ENCODE measurements at places on chromosomes 7 and 10.

DNA sequence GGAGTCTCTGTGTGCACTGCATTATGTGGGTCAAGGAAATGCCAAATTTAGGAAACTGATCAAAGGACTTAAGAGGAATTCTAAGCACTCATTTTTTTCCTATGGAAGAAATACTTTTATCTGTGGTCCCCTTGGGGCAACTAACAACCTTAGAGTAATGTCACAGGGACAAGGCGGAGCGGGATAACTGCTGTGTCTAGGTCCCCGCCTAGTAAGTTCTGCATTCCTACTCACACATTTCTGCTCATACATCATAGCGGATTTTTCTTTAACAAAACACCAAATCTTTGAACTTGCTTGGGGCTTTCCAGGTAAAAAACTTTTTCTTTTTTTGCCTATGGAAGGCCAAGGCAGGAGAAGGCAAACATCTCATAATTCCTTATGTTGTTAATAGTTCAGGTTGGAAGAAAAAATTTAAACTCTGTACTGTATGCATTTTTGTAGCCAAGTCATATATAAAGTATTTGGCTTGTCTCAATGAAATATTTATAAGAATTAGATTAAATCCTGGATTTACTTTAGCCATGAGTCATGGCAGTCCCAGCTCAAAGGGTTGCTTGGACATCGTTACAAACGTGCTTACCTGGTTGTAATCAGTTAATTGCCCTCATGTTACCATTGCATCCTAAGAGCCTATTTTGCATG lies 285.0 kb downstream of the PHTF2 start:
- no peak for DNase-seq

- no peak for DNase-seq
These were observed 141.7 kb downstream of the EGFR start for GRCh38 chr7:55160539-55160938.

- DNase-seq = no peak
These were observed 32.1 kb downstream of the ASB4 start for GRCh38 chr7:95517870-95518269.

DNA sequence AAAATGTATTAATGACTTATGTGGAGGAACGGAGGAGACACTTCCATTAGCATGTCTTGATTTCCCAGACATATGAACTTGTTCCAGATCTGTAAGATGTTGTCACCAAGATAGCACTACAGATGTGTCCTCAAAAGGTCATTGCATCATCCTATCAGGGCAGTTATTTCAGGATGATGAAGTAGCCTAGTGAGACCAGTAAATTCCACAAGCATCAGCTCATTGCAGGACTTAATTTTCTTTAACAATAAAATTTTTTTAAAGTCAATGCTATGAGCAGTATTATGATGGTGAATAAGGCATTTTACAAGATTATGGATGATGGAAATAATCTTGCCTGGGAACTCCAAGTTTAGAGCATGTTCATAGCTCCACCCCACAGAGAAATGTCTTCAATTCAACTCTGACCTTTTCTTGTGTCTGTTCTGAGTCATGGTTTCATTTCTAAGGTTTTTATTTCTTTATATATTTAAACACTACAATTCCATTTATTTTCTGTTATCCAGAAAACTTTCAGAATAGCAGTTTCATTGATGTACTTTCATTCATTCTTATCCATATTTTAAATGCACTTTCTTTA lies 1203.3 kb upstream of the CELF2 start:
- DNase-seq = no peak

- no peak for DNase-seq
These were observed 75.6 kb upstream of the SMNDC1 start for GRCh38 chr10:110380293-110380692.

- no peak for DNase-seq
These were observed 89.4 kb downstream of the JCAD start for GRCh38 chr10:29970012-29970396.

DNA sequence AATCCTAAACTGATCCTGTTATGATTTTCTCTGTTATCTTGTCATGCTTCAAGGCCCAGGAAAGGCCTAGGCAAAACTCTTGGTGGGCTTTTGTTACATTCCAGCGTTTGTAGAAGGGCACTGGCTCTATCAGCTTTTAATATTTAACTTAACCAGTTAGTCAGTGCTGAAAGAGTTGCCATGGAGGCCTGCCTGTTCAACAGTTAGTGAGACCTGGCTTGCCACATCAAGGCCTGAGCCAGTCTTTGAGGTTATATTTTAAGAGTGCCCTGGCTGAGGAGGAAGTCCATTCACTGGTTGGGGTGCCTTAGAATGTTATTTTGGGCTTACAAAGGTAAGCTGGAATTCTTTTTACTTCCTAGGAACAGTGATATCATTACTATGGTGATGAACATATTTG lies 144.1 kb upstream of the NRG3 start:
- DNase-seq = no peak

DNA sequence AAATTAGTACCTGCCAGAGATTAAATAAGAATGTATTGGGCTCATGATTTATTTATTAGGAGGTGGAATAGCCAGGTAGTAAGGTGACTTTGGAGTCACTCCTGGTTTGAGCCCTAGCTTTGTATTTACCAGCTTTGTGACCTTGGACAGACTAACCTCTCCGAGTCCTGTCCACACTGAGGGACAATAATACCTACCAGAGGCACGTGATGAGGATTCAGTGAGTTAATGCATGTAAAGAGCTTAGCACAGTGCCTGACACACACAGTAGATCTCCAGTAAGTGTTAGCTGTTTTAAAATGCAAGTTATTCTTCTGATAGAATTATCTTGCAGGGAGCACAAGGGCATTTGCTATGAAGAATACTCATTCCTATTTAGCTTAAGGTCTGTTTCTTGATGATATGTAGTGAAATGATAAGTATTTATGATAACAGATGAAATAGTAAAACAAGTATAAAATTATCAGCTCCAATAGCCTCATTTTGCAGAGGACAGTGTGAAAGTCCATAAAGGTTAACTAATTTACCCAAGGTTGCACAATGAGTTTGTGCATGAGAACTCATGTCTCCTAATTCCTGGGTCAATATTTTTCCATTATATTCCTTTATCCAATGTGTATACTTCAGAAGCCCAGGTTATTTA lies 36.4 kb downstream of the RABGEF1 start:
- no peak for DNase-seq

- DNase-seq = no peak
These were observed 8.8 kb downstream of the CCSER2 start for GRCh38 chr10:84337199-84337598.

- DNase-seq = no peak
These were observed 159.4 kb upstream of the NAMPT start for GRCh38 chr7:106444068-106444655.

DNA sequence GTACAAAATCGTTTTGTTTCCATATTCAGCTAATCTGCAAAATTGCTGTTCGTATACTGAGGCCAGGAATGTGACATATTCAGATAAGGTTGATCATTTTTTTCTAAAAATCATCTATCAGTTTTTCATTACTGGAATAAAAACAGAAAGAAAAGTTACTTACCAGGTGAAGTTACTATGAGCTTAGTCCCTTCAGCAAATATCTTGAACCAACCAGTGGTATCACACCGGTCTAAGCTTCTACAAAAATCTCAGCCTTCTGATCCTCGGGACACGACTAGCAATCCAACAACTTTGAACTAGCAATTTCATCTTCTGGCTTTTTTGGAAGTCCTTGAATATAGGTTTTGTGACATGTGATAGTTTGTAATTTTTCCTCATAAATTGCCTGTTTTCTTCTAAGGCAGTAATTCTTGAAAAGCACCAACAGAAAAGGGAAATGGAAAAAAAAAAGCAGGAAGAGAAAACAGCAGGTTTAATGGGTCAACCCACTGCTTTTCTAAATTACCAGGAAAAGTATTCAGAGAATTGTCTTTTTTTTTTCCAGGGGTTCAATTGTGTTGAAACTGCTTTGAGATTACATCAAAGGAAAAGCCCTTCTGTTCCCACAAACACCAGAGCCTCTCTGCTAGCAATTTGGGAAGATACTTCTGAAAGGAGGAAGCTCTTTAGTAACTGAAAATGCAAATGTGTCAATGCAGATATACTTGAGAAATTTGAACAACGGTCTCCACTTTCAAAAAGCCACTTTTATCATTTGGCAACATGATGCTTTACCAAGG lies 2.9 kb upstream of the TARP start:
- DNase-seq = no peak

GRCh38 chr7:10889266-10889898 lies 84.3 kb upstream of the PHF14 start:
- DNase-seq = no peak

DNA sequence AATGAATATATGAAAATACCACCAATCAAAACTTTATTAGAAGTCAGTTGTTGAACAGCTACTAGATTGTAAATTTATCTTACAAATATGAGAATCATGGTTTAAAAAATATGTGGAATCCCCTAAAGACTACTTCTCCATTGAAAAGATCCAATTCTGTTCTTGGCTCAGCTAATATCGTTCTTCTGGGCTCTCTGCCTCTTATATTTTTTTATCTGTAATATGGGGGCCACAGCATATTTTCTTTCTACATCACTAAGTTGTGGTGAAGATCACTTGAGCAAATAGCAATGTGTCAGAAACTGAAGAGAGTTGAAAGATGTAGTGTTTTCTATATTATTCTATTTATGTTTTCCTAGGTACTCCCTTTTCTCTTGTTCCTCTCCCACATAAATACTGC lies 198.1 kb downstream of the FZD1 start:
- DNase-seq = no peak

GRCh38 chr10:63920926-63921325 lies 399.7 kb downstream of the REEP3 start:
- no peak for DNase-seq

- no peak for DNase-seq
These were observed 71.4 kb upstream of the ATP6V0A4 start for GRCh38 chr7:138869353-138869752.

DNA sequence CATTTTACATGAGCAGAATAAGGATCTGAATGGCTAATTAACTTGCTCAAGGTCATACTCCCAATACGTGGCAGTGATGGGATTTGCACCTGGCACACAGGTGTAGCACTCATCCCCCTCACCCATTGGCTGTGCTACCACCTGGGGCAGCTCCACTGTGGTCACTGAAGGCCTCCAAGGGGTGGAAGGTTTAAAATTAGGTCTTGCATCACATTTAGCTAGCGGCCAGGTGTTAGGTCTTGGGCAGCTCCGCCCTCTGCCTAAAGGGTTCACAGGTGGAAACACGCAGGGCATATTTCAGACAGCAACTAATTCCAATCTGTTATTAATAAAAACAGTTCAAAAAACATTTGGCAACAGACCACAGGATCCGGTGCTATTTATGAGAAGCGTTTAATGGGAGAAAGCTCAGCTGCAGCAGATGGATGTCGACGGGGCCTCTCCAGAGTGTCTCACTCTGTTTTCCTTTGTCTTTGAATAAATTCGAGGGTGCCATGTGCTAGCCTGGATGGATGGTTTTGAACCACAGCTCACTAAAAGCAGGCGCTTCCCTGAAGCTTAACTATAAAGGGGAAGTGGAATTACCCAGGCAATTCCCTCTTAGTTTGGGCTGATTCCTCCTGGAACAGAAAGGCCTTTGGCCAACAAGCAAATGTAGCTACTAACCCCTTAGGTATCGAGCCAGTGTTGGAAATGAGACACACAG lies 1017.6 kb downstream of the TYW1 start:
- DNase-seq = no peak

DNA sequence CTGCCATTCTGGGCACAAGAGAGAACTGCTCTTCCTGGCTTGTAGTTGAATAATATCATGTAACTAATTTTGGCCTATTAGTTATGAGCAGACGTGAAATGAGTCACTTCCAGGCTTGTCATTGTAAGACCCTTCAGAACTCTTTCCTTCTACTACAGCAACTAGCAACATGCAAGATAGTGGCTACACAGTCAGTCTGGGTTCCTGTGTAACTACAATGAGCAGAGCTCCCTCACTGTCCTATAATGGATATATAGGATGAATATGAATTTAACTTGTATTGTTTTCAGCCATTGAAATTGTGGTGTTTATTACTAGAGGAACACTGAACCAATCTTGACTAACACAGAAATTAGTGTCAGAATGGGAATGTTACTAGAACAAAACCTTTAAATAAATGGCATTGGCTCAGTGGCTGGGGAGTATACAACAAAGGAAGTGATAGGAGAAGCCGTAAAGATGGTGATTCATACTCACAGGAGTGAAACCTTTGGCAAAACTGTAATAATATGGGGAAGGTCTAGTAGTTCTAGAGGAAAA lies 2.9 kb upstream of the MTPN start:
- no peak for DNase-seq

GRCh38 chr7:40795607-40796006 lies 660.8 kb downstream of the SUGCT start:
- no peak for DNase-seq

DNA sequence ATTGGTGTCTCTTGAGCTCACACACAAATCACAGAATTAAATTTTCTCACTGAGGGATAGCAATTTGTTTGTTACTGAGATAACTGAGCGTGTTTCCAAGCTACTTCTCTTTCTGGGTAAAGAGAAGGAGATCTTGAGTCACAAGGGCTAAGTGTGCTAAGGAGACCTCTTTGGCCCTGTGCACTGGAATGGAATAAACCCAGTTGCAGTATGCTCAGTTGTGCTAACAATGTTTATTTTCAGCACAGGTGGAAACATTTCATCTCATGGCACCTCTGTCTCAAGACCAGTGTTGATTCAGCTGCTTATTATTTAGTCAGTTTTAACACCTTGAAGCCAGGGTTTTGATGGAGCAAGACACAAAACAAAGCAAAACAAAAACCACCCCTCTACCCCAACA lies 22.5 kb upstream of the UBE2H start:
- DNase-seq = no peak

DNA sequence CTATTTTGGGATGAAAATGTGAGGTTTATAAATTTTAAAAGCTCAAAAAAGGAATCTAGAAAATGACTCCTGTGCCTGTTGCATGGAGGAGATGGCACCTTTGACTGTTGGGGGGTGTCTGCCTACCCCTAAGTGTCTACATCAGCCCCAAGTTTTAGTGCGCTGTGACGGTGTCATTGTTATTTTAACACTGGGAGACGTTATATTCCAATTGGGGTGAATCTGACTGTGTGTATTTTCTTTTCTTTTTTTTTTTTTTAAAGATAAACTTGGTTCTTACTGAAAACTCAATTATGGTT lies 517 bp downstream of the SRGN start:
- DNase-seq = no peak

- DNase-seq = no peak
These were observed 54.3 kb upstream of the CABCOCO1 start for GRCh38 chr10:61608255-61609033.

DNA sequence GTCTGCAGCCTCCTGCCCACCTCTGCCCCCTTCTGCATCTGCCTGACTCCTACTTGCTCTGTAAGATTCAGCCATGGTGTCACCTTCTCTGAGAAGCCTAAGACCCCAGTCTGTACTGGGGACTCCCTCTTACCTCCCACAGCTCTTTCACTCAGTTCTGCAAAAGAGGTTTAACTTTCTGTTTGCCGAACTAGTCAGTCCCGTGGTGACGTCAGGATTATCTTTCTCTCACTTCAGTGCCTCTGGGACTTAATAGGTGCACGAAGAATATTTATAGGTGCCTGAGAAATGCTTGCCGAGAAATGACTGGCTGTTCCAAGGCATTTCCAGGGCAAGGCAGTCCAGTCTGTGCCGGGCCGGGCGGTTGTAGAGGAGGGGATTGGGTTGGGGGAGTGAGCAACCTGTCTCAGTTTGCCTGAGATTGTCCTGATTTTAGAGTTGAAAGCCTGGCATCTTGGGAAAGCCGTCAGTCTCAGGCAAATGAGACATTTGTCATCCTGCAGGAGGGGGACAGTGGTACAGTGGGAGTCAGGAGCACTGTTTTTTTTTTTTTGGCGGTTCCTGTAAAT lies 227.5 kb upstream of the NPVF start:
- no peak for DNase-seq
